ENCODE measurements at places on chromosomes 12 and 14. TPM values are rescaled to one million over a fixed set of nuclear protein-coding genes. Genes with fewer than 3 reads are reported as not detected.

NFATC4 gene
- 47.9 TPM for total RNA-seq

CMA1 gene
- not detected for total RNA-seq

LRTM2 gene
- total RNA-seq = not detected

ATP23 gene
- 31.9 TPM for total RNA-seq

USP44 gene
- 0.49 TPM for total RNA-seq

TRHDE gene
- 34.9 TPM for total RNA-seq

TRIM9 gene
- 2.2 TPM for total RNA-seq

LRRIQ1 gene
- 0.25 TPM for total RNA-seq

C12orf54 gene
- total RNA-seq = not detected

ZNF891 gene
- 3.4 TPM for total RNA-seq

CMKLR1 gene
- total RNA-seq = 10.1 TPM

VSIG10 gene
- total RNA-seq = 31.2 TPM

SLC6A13 gene
- total RNA-seq = not detected

OR6C2 gene
- not detected for total RNA-seq

NDUFA12 gene
- total RNA-seq = 79.3 TPM

ZCRB1 gene
- 36.3 TPM for total RNA-seq

LRFN5 gene
- total RNA-seq = 197 TPM

PTGES3 gene
- total RNA-seq = 81.0 TPM

DEPDC4 gene
- not detected for total RNA-seq

SRGAP1 gene
- total RNA-seq = 7.4 TPM

POLR3B gene
- 10.1 TPM for total RNA-seq

P2RX7 gene
- 8.6 TPM for total RNA-seq

TTC6 gene
- total RNA-seq = 4.4 TPM

KCNA5 gene
- not detected for total RNA-seq

SLC5A8 gene
- total RNA-seq = not detected

CDC42BPB gene
- total RNA-seq = 105 TPM

ERH gene
- total RNA-seq = 77.8 TPM

WNT1 gene
- not detected for total RNA-seq

CLBA1 gene
- 4.7 TPM for total RNA-seq

All from vagina (tissue), 2 donors.